Caco-2 (cell line): ENCODE measurements at places on chromosomes 5 and 9.

- no peak overlapping the region for H3K27ac ChIP-seq
- H3K4me3 ChIP-seq: no peak overlapping the region
- peaks cover 4% of the 10 kb centered on the region; the same call in 1 of the 2 replicates for H3K4me1 ChIP-seq
- H3K36me3 ChIP-seq: no peaks in the 10 kb centered on the region
- no peaks in the 10 kb centered on the region for H3K27me3 ChIP-seq
Measured at GRCh38 chr5:76625087-76625815, 2.0 kb upstream of the F2RL2 start.

- no peaks in the 10 kb centered on the region for H3K4me1 ChIP-seq
- H3K27me3 ChIP-seq: no peaks in the 10 kb centered on the region; the same call in 1 of the 2 replicates
- DNase-seq: no peak
- no peak overlapping the region for H3K4me3 ChIP-seq
Measured at GRCh38 chr5:133383580-133383939, 228.8 kb downstream of the FSTL4 start.

- DNase-seq: no peak
- no peak overlapping the region for H3K27ac ChIP-seq
- H3K27me3 ChIP-seq: no peaks in the 10 kb centered on the region
- H3K4me3 ChIP-seq: no peak overlapping the region
- H3K4me1 ChIP-seq: no peaks in the 10 kb centered on the region
Measured at GRCh38 chr5:135988546-135988945, 33.8 kb upstream of the LECT2 start.

DNA sequence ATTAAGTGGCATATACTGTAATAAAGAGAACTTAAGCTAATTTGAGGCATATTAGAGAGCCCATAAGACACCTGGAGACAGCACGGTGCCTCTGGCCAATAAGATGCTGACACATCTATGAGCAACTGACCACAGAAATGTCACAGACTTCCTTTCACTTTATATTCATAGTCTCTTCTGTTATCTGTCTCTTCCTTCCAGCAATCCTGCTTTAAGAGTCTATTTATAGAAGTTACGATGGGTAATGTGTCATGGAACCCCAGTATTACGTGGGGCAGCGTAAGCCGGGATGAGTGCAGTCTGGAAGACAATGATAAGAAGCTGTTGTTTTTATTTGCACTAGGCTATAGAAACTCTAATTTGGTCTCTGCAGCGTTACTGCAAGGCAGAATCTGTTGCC lies 136.8 kb downstream of the CFAP90 start:
- no peak overlapping the region for H3K27ac ChIP-seq
- H3K4me3 ChIP-seq: no peak overlapping the region
- no peaks in the 10 kb centered on the region for H3K27me3 ChIP-seq
- no peak for DNase-seq
- no peaks in the 10 kb centered on the region for H3K36me3 ChIP-seq

GRCh38 chr5:135995976-135996375 lies 32.8 kb upstream of the TGFBI start:
- H3K27ac ChIP-seq: no peak overlapping the region
- DNase-seq: no peak
- no peaks in the 10 kb centered on the region for H3K4me1 ChIP-seq
- H3K27me3 ChIP-seq: no peaks in the 10 kb centered on the region

GRCh38 chr5:14810282-14810681 lies 61.3 kb downstream of the ANKH start:
- H3K27ac ChIP-seq: no peak overlapping the region
- H3K27me3 ChIP-seq: no peaks in the 10 kb centered on the region
- no peak for DNase-seq
- no peak overlapping the region for H3K4me3 ChIP-seq
- H3K4me1 ChIP-seq: no peaks in the 10 kb centered on the region
- no peaks in the 10 kb centered on the region; the same call in 1 of the 2 replicates for H3K36me3 ChIP-seq

DNA sequence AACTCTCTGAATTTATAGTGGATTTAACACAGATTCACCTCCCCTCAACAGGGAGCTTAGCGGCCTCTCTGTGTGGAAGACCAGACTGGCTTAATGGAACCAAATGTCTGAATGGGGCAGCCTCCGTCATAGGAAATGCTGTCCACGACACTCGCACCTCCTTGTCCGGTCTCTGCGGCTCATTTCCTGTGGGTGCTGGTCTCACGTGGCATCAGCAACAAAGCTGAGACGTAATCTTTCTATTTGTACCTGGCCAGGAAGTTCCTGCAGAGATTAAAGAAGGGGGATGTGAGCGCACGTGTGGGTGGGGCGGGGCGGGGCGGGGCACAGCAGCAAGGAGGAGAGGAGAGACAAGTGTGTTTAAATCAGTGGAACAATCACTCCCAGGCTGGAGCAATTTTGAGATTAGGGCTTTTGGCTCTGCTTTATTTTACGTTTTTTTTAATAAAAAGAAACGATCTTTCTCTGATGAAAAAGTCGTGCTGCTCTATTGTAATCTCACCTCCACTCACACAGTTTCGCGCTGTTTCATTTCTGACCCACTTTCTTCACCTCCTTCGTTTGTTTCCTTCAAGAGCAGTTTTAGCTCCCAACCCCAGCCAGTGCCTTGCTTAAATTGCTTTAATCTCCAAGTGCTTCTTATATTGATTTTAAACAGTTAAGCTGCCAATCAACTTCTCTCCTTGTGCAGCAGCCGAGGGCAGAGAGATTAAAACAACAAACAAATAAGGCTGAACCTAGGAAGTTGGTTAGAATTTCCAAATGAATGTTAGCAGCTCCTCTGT lies 132.2 kb upstream of the ASTN2 start:
- H3K4me1 ChIP-seq: no peaks in the 10 kb centered on the region
- H3K27ac ChIP-seq: no peak overlapping the region
- H3K4me3 ChIP-seq: no peak overlapping the region
- no peaks in the 10 kb centered on the region for H3K27me3 ChIP-seq
- no peaks in the 10 kb centered on the region for H3K36me3 ChIP-seq

GRCh38 chr9:29640507-29640906 lies 2067.2 kb upstream of the C9orf72 start:
- H3K27ac ChIP-seq: no peak overlapping the region
- H3K4me3 ChIP-seq: no peak overlapping the region
- no peak for DNase-seq
- H3K36me3 ChIP-seq: no peaks in the 10 kb centered on the region
- no peaks in the 10 kb centered on the region for H3K27me3 ChIP-seq
- H3K4me1 ChIP-seq: no peaks in the 10 kb centered on the region

DNA sequence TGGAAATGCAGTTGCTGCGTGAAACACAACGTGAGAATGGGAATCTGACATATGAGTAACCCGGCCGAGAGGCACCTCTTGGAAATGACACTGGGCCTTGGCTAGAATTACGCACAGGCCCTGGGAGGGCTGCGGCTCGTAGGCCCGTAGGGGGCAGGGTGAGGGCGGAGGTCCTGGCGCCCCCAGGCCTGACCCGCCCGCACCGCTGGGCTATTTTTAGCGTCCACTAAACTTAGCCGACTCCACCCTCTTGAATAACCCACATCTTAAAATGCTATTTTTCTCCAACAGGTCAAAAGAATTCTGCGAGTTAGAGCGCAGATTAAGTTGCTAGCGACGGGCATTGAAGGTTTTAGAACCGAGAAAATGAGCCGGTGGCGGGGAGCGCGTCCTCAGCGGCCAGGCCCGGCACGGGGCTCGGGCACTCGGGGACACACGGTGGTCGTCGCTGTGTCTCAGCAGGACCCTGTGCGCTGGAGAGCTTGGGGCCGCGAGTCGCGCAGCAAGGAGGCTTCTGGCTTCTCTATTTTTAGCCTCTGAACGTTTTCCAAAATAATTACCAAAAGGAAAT lies 168.5 kb downstream of the AUH start:
- H3K27ac ChIP-seq: peak overlapping the region; percentile 96
- H3K4me3 ChIP-seq: peak overlapping the region; percentile 41
- peaks cover 35% of the 10 kb centered on the region for H3K4me1 ChIP-seq
- peak; percentile 67 for DNase-seq
- no peaks in the 10 kb centered on the region for H3K36me3 ChIP-seq

- H3K4me1 ChIP-seq: peaks cover 23% of the 10 kb centered on the region
- H3K27me3 ChIP-seq: no peaks in the 10 kb centered on the region
- no peak overlapping the region for H3K4me3 ChIP-seq
- no peak overlapping the region for H3K27ac ChIP-seq
- no peak for DNase-seq
Measured at GRCh38 chr5:124889850-124890249, 143.4 kb upstream of the ZNF608 start.

DNA sequence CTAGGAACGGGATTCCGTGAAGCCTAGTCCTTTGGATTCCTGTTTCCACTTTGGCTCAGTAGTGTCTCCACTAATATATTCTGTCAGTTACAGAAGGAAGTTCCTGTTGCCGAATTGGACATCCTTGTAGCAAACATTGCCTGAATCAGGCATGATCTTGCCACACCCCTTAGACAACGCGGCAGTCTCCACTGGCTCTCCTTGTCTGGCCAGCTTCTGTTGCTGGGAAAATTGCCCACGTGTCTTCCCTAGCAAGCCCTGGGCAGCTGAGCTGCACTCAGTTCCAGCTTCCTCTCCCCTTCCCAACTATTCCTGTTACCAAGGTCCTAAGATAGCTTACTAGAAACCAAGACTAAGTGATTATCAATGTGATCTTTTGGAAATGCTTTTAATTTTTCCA lies 316.6 kb upstream of the RIOK2 start:
- no peak overlapping the region for H3K4me3 ChIP-seq
- no peak overlapping the region for H3K27ac ChIP-seq
- no peaks in the 10 kb centered on the region for H3K36me3 ChIP-seq
- no peaks in the 10 kb centered on the region for H3K4me1 ChIP-seq

- H3K27me3 ChIP-seq: no peaks in the 10 kb centered on the region
- H3K27ac ChIP-seq: no peak overlapping the region
- no peak for DNase-seq
- H3K36me3 ChIP-seq: peaks cover 18% of the 10 kb centered on the region
- no peak overlapping the region for H3K4me3 ChIP-seq
Measured at GRCh38 chr5:151039665-151040064, 19.3 kb downstream of the GPX3 start.

DNA sequence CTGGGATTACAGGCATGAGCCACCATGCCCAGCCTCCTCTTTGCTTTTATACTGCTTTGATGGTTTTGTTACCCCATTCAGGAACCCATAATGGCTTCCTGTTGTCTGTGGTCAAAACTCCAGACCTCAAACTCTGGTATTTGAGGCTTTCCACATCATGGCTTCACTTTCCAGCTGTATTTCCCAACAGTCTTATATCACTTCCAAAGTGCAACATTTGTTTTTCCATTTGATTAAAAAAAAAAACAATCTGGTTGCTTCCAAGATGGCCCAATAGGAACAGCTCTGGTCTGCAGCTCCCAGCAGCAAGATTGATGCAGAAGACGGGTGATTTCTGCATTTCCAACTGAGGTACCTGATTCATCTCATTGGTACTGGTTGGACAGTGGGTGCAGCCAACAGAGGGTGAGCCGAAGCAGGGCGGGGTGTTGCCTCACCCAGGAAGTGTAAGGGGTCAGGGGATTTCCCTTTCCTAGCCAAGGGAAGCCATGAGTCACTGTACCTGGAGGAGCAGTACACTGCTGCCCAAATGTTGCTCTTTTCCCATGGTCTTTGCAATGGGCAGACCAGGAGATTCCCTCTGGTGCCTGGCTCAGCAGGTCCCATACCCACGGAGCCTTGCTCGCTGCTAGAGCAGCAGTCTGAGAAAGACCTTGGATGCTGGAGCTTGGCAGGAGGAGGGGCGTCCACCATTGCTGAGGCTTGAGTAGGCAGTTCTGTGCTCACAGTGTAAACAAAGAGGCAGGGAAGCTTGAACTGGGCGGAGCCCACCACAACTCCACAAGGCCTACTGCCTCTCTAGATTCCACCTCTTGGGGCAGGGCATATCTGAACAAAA lies 458.4 kb downstream of the KDM4C start:
- no peak overlapping the region for H3K4me3 ChIP-seq
- no peak for DNase-seq
- H3K36me3 ChIP-seq: no peaks in the 10 kb centered on the region
- H3K4me1 ChIP-seq: no peaks in the 10 kb centered on the region
- H3K27ac ChIP-seq: no peak overlapping the region
- no peaks in the 10 kb centered on the region for H3K27me3 ChIP-seq

DNA sequence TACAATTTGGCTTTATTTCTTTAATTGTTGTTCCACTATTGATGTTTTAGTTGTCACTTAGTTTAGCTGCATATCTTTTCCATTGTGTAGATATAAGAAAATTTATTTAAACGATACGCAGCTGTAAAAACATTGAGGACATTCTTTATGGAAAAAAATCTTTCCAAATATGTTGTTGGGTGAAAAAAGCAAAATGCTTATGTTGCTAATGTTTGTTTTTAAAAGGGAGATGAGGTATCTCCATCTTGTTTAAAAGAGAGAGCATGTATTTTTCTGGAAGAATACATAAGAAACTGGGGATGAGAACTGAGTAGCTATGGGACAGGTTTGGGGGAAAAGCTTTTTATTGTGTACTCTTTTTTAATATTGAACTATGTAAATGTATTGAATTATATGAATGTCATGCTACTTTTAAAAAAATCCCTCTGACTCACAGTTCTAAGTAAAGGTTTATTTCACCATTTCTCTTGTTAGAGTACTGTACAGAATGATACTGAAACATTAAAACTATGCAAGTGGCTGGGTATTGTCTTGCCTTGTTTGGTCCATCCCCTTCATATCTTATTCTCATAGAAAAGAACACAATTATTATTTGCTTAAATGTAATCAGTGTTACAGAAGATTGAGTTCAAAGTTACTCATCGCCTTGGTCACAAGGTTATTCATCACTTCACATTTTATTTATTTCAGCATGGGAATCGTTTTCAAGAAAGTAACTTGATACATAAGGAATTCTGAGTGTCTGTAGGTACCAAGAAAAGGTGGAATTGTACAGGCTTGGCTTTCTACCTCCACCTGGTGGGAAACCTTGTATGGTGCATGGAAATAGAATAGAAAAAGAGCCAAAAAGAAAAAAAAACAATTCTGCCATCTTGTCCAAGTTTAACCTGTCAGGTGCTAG lies 85.8 kb downstream of the RIC1 start:
- DNase-seq: no peak
- H3K27ac ChIP-seq: no peak overlapping the region
- no peaks in the 10 kb centered on the region for H3K36me3 ChIP-seq

DNA sequence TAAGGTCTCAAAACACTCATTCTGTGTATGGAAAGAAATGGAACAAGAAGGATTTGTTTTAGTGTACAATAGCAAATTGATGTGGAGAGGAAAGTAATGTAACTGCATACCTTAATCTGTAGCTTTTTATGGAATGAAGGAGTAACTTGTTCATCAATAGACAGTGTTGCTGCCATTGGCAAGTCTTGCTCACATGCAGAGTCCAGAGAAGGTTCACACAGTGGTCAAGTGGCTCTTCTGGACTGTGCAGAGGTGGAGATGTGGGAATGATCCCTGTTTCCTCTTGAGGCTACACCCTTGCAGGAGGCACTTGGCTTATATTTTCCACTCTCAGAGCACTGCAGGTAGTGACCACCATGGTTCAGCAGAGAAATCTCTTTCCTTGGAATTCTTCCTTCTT lies 132.9 kb upstream of the ANKH start:
- DNase-seq: no peak
- H3K4me3 ChIP-seq: no peak overlapping the region
- no peaks in the 10 kb centered on the region for H3K27me3 ChIP-seq
- H3K36me3 ChIP-seq: no peaks in the 10 kb centered on the region
